ENCODE measurements at places on chromosomes 3 and 15.

DNA sequence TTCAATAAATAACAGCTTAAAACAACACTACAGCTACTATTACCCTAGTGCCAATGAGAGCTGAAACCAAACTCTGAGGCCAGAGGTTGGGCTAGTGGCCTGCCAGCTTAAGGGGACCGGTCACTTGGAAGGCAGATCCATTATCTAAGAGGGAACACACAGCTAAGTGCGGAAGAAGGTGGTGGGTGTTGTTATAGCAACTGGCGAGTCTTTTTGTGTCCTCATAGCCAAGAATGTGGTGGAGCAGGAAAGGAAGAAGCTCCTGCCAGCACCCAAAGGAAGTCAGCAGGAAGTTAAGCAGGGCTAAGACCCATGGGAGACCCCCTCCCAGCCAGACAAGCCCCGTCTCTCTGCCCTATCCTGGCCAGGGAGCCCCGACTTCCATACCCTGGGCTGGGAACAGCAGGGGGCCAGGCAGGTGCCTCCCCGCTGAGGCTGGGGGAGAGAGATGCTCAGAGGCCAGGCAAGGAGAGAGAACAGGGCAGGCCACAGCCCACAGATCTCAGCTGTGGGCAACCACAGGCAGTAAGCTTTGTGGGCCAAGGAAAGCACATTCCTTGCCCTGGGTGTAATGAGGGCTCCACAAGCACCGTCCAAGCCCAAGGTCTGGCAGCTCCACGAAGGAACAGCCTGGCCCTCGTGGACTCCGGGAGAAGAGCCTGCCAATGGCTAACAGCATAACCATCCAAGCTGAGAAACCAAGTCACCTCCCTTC, 34.0 kb upstream of the HRH1 start:
- DNase-seq = no peak

DNA sequence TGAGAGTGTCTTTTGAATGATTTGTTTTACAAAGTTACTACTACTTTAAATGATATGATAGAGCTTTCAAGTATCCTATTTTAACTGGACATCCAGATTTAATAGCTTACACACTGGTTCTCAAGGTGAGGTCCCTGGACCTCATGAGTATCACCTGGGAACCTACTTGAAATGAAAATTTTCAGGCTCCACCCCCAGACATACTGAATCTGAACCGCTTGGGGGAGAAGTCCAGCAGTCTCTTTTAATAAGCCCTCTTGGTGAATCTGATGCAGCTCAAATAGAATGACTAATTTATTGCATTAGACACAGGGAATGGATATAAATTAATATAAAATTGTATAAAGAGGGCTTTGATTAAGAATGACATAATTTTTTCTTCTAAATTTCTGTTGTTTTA, 29.4 kb upstream of the SLITRK3 start:
- DNase-seq = no peak

DNA sequence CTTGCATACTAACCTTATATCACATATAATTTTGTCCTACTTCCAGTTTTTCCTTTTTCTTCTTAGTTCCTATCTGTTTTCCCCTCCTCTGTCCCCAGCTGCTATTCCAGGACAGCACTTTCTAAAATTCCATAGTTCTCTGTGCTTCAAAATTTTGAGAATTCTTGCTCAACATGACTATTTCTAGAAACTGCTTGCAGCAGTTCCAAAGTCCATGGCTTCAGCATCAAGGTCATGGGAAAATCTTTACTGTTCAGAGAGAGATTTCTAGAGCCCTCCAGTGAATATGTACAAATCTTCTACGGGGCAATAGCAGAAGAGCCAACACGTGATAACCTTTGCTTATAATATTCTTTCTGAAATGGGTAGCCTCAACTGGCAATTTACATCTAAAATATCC, 76.1 kb upstream of the PHLDB2 start:
- DNase-seq = no peak

DNA sequence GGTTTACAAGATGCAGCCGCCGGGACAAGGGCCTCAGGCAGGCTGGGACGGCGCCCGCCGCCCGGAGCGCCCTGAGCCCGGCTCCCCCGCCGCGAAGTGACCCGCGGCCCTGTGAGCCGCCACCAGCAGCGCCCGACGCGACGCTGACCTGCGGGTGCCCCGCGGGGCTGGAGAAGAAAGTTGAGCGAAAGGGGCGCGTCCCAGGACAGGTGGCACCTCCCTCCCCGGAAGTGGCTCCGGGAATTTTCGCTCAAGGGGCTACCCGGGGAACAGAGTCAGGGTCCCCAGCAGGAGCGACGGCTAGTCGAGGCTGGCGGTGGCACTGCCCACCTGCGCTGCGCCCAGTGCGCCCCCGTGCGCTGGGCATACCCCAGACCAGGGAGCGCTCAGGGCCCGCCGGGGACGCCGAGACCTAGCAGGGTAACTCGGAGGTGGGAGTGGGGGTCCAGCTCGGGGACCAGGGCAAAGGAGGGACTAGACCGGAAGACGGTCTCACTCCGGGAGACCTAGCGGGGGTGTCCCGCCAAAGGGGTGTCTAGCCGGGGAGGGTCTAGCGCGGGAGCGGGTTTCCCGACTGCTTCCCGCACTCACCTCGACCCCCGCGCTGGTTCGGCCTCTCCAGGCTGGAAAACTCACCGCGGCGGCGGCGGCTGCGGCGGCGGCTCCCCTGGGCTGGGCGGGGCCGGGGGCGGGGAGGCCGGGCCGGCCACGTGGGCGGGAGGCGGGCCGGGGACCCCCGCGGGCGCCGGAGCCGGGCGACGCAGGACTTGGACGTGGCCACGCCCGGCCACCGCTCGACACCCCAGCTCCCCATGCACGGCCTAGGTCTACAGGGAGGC, 18.4 kb downstream of the SPATA12 start:
- DNase-seq = peak; percentile 2

DNA sequence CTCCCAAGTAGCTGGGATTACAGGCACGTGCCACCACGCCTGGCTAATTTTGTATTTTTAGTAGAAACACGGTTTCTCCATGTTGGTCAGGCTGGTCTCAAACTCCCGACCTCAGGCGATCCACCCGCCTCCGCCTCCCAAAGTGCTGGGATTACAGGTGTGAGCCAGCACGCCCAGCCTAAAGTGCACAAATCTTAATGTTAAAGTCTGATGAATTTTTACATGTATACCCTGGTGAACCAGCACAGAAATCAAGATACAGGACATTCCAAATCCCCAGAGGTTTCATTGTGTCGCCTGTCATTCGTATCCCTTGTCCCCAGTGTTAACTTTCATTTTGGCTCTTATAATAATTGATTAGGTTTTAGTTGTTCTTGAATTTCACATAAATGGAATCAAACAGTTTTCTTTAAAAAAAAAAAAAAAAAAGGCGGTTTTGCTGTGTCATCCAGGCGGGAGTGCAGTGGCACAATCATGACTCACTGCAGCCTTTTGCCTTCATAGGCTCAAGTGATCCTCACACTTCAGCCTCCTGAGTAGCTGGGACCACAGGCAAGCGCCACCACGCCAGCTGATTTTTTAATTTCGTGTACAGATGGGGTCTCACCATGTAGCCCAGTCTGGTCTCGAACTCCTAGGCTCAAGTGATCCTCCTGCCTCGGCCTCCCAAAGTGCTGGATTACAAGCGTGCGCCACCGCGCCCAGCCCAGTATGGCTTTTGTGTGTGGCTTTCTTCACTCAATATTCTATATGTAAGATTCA, 1.5 kb upstream of the TM4SF19 start:
- no peak for DNase-seq

- no peak for DNase-seq
These were observed 90.7 kb downstream of the PEAK1 start for GRCh38 chr15:77329202-77329601.

All from stimulated activated CD4-positive, alpha-beta T cell treated with anti-CD3 and anti-CD28 coated beads, Interleukin-2, amount 100 ng/mL, for 48 hours (primary cell).